ENCODE measurements at places on chromosomes 7 and 10. TPM values are rescaled to one million over a fixed set of nuclear protein-coding genes. Genes with fewer than 3 reads are reported as not detected.

Gene NEBL
- 20.5 TPM for total RNA-seq

Gene DGKI
- total RNA-seq = 1.5 TPM

Gene SORCS3
- total RNA-seq = not detected

- no peak for DNase-seq
These were observed 59.1 kb downstream of the NRF1 start for GRCh38 chr7:129670656-129671055.

GRCh38 chr7:66281678-66282590 is 76.8 kb downstream of the TPST1 start:
- DNase-seq = no peak

DNA sequence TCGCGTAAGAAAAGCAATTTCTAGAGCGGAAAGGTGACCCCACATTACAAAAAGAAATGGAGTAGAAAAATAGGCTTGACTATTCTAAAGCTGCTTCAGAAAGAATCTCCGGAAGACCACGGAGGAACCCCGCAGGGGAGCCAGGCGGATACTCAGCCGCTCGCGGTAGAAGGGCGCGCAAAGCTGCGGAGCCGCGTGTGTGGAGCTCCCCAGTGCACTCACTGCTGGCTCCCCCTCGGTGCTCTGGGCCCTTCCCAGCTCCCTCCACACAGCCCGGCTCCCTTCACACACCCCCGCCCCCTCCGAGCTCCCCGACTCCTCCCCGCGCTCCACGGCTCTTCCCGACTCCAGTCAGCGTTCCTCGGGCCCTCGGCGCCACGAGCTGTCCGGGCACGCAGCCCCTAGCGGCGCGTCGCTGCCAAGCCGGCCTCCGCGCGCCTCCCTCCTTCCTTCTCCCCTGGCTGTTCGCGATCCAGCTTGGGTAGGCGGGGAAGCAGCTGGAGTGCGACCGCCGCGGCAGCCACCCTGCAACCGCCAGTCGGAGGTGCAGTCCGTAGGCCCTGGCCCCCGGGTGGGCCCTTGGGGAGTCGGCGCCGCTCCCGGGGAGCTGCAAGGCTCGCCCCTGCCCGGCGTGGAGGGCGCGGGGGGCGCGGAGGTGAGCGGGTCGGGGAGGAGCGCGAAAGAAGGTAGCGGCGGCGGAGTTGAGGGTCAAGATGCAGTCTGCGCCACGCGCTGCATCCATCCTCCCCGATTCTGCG is at the start of gene STEAP2:
Gene STEAP2 (plus strand): TSS at position 350 of the 758 bp plus-strand sequence. CDS start 13,343 bp downstream, outside the sequence.
- DNase-seq = peak; percentile 42

DNA sequence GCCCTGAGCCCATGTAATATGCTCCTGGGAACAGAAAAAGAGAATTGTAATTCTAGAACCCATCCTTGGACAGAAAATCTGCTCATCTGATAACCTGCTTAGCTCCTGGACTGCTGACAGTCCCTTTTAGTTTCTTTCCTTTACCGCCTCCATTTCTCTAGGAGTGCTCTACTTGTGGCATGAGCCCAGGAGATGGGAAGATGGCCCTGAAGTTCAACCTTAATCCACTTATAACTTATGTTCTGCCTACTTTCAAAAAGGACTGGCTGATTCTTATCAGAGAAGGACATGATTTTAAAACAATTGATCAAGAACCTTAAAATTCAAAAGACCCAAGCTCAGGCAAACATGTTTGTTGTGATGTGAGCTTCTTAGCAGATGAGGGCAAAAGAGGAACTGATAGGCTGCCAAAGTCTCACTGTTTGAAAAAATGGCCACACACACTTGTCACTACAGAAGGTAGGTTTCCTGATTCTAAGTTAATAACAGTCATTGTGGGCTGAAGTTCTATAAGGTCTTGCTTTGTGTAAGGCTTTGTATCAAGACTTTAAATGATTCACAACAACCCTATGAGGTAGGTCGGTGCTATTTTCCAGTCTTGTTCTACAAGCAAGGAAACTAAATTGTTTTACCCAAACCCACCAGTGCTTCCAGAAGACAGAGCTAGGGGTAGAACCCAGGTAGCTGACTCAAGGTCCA is 94.3 kb upstream of the AFAP1L2 start:
- DNase-seq = no peak

- no peak for DNase-seq
These were observed 149.2 kb downstream of the CACNA2D1 start for GRCh38 chr7:82294382-82294784.

GRCh38 chr7:131108212-131108940 is 219.3 kb upstream of the MKLN1 start:
- DNase-seq = no peak

DNA sequence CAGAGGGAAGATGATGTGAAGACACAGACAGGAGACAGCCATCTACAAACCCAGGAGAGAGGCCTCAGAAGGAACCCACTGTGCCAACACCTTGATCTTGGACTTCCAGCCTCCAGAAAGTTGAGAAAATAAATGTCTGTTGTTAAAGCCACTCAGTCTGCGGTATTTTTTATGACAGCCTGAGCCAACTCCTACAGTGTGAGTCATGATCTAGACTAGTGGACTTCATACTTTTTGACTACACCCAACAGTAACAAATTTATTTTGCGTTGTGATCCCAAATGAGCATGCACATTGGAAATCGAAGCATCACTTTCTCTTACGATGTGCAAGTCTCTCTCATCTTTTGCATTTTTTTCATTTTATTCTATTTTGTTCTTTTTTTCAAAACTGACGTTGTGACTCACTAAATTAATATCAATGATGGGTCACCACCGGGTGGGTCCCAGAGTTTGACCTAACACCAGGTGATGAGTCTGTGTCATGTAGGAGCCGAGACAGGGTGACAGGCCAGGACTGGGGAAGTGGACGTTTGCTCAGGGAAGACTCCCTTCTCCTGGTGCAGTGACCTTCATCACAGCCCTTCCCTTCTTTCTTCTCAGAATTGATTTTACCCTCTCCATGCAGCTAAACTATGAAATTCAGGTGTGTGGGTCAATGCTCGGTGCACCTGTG is 28.9 kb downstream of the PHYH start:
- DNase-seq = no peak

DNA sequence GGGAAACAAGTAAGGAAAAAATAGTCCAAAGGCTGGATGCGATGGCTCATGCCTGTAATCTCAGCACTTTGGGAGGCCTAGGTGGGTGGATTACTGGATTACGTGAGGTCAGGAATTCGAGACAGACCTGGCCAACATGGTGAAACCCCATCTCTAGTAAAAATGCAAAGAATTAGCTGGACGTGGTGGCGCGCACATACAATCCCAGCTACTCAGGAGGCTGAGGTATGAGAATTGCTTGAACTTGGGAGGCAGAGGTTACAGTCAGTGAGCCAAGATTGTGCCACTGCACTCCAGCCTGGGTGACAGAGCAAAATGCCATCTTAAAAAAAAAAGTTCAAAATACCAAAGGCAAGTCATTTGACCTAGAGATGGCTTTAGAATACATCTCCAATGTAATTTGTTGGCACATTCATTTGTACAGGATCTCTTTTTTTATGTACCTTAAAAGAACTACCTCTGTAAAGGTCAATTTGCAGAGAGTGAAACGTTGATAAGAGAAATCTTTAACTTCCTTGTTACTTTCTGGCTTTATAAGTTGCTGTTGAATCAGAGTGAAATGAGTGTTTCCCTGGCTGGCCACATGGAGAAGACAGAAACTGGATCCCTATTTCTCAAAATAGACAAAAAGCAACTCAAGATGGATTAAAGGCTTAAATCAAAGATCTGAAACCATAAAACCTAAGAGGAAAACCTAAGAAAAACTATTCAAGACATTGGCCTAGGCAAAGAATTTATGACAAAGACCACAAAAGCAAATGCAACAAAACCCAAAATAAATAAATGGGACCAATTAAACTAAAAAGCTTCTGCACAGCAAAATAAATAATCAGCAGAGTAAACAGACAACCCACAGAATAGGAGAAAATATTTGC is 260.7 kb downstream of the KLF6 start:
- no peak for DNase-seq

GRCh38 chr10:89086801-89087521 is 96.4 kb downstream of the FAS start:
- peak; percentile 44 for DNase-seq

DNA sequence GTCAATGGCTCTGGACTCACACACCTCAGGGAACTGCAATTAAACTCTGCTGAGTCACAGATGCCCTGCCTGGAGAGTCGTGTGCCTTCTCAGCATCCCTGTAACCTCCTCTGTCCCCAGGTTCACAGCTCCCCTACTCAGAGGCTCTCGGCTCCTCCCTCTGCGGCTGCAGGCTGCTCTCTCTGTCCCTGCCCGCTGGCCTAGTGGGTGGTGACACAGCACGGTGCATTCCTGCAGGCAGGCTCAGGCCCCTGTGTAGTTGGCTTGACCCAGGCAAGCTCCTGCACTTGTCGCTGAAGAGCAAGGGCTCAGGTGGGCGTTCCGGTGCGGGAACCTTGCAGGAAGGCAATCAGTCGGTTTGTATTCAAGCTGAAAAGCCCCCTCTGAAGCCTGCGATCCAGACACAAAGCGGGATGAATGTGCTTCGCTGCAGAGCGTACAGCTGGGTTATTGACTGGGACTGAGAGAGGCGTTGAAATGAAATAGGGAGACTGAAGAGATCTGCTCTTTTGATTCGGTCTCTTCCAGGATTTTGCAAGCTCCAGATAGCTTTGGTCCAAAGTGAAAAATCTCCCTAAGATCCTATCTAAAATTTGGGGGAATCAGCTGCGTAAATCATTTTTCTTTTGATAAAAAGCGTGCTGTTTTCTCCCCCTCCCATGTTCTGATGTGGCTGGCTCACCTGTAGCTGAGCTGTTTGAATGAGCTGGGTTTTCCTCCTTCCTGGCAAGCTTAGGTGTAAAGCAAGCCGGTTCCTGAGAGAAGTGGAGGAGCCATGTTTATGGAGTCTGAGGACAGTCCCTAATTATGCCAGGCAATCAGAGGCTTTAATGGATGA is 208.7 kb upstream of the PHYHIPL start:
- DNase-seq = no peak

- DNase-seq = no peak
These were observed 6.9 kb downstream of the CISD1 start for GRCh38 chr10:58275908-58276307.

DNA sequence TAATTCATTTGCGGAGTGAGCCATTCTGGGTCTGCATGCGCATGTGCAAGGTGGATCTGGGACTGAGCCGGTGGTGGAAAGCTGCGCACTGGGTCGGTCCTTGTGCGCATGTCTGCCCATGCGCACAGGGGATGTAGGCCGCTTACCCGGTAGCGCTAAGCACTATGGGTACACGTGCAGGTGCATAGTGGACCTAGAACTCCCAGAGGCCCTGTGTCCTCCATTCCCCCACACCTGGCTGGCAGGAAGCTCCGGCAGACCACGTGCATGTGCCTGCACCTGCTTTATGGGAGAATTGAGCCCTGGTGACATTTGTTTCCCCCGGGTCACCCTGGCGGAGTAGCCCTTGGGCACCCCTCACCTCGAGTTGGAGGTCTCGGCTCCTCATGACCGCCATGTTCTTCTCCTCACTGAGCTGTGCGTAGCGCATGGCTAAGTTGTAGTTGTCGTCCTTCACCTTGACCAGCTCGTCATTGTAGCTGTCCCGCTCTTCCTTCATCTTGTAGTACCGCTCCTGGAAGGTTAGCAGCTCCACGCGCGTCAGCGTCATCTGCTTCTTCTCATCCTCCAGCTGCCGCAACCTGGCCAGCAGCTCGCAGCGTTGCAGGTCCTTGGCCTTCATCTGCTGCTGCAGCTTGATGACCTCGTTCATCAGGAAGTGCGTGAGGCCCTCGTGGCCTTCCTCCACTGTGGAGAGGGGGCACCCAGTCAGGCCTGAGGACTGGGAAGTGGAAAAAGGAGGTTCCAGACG is 99.6 kb downstream of the CARD11 start:
- peak; percentile 7 for DNase-seq

DNA sequence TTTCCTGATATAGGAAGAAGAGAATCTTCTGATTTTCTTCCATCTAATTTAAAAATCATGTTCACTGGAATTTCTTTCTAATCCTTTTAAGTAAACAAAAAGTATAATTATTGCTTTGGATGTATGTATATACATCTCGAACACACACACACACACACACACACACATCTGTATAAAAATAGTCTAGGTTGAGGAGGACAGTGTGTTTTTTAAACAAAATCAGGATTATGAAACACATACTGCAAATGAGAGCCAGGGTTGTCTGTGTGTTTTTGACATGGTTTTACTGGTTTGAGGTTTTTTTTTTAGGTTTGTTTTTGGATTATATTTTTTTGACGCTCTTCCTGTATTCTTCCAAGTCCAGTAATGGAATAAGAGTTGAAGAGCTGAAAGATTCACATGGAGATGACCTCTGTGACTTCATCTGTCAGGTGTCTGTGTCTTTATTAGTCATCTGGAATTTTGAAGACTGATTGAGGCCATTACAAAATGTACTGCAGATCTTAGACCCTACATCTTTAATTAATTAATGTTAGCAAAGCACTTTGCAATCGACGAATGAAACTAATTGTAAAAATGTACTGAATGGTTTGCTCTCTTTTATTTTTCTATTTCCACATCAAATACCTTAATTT is 237.1 kb downstream of the SUGCT start:
- DNase-seq = no peak

Measured in omental fat pad (tissue), 4 donors.